ENCODE measurements at places on chromosomes 5 and 9.

DNA sequence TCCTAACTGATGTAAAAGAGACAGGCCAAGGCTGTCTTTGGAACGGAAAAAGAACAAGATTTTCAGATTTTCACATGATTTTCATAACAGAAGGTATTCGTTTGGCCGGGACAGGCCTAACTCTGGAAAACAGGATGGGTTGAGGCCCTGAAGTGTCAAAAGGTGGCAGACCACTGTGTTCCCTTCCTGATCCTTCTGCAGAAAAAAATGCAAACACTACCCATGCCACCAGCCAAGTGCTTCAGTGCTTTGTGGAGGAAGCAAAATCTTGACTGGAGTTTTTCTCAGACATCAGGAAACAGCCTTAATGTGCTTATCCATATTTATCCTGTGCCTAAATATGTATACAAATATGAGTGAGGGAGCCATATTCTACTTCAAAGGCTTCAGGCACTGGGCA, 113.5 kb upstream of the IL6ST start:
- DNase-seq = no peak

GRCh38 chr5:52069997-52070396, 686.7 kb downstream of the ISL1 start:
- no peak for DNase-seq

DNA sequence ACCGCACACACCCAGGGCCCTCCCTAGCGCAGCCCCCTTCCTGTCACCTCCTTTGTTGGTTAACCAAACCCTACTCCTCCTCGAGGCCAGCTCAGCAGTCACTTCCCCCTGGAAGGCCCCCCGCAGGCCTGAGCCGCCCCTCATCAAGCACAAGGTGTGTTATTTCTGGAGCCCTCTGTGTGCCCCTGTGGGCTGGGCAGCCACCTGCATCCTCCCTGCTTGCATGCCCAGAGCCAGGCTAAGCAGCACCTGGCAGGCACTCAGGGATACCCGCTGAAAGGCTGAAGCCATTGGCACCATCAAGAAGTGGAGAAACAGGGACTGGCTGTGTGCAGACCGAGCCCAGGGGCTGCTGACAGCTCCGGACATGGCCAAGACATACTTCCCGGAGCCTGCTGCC, 121.8 kb downstream of the ZNF354C start:
- no peak for DNase-seq

DNA sequence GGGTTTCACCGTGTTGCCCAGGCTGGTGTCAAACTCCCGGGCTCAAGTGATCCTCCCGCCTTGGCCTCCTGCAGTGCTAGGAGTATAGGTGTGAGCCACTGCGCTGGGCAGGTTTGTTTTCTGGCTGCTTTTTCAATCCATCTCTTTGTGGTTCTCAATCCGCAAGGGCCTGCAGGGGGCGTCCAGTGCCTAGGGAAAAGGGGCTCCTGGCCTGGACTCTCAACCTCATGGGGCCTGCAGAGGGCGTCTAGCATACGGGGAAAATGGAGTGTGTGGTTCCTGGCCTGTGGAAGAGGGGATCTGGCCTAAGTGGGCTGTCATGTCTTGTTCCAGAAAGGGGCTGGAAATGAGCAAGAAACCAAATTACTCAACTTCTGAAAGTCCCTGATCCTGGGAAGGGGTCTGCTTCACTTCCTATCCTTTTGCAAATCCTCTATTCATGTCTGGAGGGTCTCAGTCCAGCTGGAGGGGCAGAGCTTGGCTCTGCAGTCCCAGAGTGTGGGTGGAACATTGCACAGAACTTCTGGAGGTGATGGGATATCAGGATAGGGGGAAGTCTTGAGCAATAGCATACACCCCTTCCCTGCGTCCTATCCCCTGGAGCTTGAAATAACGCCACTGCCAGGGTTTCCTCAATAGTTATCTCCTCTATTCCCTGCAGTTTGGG, 12.7 kb upstream of the CCL27 start:
- no peak for DNase-seq

DNA sequence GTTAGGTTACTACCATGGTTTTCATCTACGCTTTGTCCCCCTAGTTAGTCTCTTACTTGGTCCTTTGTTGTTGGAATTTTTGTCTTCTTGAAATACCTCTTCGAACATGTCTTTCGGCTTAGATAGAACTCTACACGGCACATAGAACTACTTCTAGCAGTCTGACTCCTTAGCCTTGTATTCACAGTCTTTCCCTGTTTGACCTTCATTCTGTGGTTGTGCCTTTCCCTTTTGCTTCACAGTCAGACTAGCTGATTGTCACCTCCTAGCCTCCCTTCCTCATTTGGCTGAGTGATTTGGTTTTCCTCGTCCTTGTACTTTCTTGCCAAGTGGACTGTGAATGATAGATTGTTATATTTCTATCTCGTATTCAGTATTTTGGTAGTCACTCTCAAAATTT, 10.7 kb downstream of the SMAD5 start:
- no peak for DNase-seq

GRCh38 chr5:80246995-80247729, 8.7 kb downstream of the SERINC5 start:
- no peak for DNase-seq

GRCh38 chr9:72193478-72193881, 44.2 kb downstream of the GDA start:
- DNase-seq = no peak

- no peak for DNase-seq
Measured at GRCh38 chr9:94164806-94165549, 80.7 kb downstream of the PTPDC1 start.

GRCh38 chr9:135979547-135980166, 18.5 kb upstream of the UBAC1 start:
- no peak for DNase-seq

GRCh38 chr9:15741015-15741414, 188.2 kb downstream of the CCDC171 start:
- no peak for DNase-seq

GRCh38 chr9:131585375-131585774, 40.1 kb downstream of the PRRT1B start:
- DNase-seq = no peak

GRCh38 chr9:114560956-114561355, 26.6 kb upstream of the ATP6V1G1 start:
- DNase-seq = no peak

DNA sequence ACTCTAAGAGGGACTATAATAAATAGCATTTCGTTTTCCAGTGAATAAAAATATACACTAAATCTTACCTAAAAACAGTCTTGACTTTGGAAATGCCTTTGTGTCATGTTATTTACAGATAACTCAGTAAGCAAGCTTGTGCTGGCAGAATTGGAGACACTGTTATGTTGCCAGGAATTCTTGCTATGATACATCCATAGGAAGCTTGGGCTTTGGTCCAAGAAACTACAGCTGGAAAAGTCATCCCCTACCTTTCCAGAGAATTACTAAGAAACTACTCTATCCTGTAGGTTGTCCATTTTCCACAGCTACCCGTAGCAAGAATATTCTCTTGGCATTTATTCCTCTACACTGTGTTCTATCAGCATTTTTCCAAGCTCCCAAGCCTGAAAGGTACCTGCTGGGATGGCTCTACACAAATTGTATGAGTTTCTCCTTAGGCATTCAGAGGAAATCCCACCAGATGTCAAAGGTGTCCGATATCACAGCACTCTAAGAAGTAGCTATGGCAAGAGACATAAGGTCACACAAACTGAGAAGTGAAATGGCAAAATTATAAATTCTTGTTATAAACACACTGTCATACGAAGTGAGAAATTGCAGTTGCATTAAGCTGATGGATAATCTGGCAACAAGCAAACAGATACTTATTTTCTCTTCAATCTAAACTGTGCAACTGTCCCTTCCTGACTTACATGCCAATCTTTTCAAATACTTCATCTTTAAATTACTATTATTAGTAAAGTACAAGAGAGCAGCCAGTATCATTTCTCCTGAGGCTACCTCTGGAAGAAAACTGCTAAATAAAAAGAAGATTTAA, 68.5 kb downstream of the MCTP1 start:
- no peak for DNase-seq

Measured in cerebellar nuclear complex (tissue), 1 donor.